ENCODE measurements at places on chromosomes 5 and 9.

GRCh38 chr9:70135176-70135575 lies 91.5 kb downstream of the MAMDC2 start:
- no peak for DNase-seq

- DNase-seq, result no peak
These were observed at the start of gene PCDH12 for GRCh38 chr5:141958113-141958512. TSS of gene PCDH12 (minus strand) at chr5:141958202. CDS start at chr5:141957851, 351 bp downstream.

DNA sequence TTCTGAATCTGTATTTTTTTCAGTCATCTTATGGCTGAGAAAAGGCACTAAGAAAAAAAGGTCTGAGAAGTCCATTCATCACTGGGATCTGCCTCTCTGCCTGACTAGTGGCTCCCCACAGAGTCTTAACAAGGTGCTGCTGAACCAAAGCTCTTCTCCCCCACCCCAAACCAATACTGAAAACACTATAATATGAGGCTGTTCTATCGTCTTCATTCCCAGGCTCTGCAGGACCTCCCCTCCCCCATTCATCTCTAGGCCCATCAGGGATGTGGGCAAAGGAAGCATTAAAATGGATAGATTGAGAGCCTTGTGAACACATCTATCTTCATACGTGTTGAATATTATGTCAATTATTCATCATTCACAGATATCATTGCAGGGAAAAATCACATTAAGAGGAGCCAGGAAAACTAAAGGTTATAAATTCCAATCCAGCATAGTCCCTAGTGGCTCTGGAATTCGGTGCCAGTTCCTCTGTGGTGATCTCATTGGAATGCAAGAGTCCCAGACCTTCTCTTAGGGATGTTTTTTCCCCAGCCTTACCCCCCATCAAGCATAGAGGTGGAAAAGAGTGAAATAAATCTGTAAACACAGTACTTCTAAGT lies 44.3 kb upstream of the GPR151 start:
- DNase-seq, result no peak

- DNase-seq, result no peak
These were observed 101.0 kb upstream of the PIK3R1 start for GRCh38 chr5:68114378-68115040.

GRCh38 chr5:56816546-56817081 lies 1.3 kb downstream of the MAP3K1 start:
- peak; percentile 31 for DNase-seq

DNA sequence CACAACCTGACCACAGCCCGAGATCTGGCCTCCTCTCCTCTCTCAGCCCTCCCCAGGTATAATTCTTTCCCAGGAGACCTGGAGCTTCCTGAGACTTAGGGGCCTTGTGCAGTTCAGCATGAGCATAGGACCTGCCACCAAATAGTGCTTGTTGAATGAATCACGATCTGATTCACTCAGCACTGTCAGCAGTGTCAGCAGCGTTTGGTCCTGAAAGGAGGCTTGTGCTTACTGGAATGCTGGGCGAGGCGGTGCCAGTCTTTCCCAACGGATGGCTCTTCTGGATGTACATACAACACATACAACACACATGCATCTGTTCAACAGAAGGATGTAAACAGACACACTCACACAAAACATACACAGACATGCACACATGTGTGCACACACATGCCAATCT lies 173.3 kb downstream of the COL23A1 start:
- no peak for DNase-seq

DNA sequence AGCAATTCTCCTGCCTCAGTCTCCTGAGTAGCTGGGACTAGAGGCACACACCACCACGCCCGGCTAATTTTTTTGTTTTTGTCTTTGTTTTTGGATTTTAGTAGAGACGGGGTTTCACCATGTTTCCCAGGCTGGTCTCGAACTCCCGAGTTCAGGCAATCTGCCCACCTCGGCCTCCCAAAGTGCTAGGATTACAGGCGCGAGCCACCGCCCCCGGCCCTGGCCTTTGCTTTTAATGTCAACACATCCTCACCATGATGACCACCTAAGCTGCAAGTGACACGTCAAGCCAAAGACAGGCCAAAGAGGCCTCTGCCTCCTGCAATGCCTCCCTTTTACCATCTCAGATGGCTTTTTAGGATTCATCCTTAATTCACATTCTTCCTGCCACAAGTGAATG lies 121.5 kb upstream of the NR5A1 start:
- no peak for DNase-seq

DNA sequence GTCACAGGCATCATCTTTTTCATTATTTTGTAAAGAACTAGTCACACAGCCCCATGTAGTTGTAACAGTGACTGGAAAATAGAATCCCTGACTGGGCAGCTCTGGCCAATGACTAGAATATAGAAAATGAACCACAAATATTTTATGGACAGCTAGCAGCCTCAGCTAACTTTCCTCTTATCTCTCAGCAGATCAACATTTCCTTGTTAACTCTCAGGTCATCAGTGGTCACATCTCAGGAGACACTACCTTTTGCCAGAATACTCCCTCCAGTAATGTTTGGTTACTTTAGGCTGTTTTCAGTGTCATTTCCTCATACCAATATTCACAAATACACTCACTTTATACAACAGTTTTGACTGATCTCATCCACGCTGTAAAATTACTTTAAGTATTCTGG lies 43.9 kb downstream of the FAM169A start:
- no peak for DNase-seq

DNA sequence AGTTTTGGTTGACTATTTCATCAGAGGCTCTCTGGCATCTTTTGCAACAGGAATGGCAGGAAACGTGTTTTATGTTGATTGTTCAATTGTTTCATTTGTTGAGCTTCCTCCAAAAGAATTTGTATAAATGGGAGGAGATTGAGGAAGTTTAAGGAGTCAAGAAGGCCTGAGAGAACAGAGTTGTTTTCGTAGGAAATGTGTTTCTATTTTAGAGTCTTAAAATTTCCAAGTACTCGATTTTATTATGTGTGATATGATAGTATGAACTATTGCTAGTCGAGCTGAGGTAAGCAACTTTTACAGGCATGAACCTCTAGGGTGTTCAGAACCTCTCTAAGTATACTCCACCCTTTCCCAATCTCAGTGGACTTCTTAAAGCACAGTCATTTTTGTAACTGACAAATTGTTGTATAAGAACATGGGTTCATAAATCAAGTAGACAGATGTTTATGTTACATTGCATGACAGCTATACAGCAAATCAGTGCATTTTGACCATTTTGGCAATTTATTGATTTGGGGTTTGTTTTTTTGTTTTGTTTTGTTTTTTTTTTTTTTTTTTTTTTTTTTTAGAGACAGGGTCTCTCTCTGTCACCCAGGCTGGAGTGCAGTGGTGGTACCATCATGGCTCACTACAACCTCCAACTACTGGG lies 47.4 kb downstream of the POLK start:
- no peak for DNase-seq

GRCh38 chr5:88401686-88402085 lies 133.0 kb upstream of the TMEM161B start:
- DNase-seq, result no peak

- no peak for DNase-seq
These were observed 131.1 kb downstream of the PAX5 start for GRCh38 chr9:36902861-36903524.

- DNase-seq, result no peak
These were observed 297.0 kb downstream of the ARHGEF28 start for GRCh38 chr5:73922875-73923557.

- no peak for DNase-seq
These were observed 110.8 kb downstream of the SMARCA2 start for GRCh38 chr9:2125906-2126305.

GRCh38 chr5:140631036-140631417 lies 1.9 kb downstream of the CD14 start:
- no peak for DNase-seq

DNA sequence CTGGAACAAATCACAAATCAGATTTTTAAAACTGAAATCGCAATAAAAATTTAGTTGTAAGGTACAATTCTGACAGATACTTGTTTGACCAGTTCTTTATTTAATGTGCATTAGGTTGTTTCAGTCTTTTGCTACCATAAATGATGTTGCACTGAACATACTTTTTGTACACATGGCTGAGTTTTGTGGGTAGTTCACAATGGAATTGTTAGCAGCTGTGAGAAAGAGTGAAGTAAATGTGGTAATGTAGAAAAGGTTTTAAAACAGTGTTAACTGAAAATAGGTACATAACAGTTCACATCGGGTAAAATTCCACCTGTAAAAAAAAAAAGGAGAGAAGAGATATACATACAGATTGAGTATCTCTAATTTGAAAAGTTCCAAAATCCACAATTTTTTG lies 25.6 kb downstream of the MRPS27 start:
- no peak for DNase-seq

GRCh38 chr9:90818279-90818678 lies 16.7 kb downstream of the SYK start:
- no peak for DNase-seq

- DNase-seq, result no peak
These were observed 7.8 kb upstream of the PDCD1LG2 start for GRCh38 chr9:5502553-5502952.

DNA sequence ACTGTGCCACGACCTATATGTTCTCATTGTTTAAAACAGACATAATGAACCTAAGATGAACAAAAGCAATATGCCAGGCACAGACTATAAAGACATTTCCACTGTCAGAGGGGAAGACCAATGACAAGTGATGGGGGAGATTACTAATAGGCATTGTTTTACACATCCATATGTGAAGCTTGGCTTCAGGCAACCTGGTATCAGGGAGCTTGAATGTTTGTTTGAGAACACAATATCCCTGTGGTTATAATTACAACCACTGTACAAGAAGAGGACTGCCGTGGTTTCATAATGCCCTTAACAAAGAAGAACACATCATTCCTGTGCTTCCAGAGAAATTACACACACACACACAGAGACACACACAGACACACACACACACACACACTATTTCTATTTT lies 385.7 kb downstream of the BNC2 start:
- DNase-seq, result no peak

All from stimulated activated CD8-positive, alpha-beta memory T cell treated with anti-CD3 and anti-CD28 coated beads, Interleukin-12 subunit alpha, Interleukin-12 subunit beta, amount 100 ng/mL, for 4 hours (primary cell).